Activated naive CD4-positive, alpha-beta T cell treated with anti-CD3 and anti-CD28 coated beads, Interleukin-2, amount 50 U/mL, for 16 hours (primary cell): ENCODE measurements at places on chromosomes 2 and 18.

DNA sequence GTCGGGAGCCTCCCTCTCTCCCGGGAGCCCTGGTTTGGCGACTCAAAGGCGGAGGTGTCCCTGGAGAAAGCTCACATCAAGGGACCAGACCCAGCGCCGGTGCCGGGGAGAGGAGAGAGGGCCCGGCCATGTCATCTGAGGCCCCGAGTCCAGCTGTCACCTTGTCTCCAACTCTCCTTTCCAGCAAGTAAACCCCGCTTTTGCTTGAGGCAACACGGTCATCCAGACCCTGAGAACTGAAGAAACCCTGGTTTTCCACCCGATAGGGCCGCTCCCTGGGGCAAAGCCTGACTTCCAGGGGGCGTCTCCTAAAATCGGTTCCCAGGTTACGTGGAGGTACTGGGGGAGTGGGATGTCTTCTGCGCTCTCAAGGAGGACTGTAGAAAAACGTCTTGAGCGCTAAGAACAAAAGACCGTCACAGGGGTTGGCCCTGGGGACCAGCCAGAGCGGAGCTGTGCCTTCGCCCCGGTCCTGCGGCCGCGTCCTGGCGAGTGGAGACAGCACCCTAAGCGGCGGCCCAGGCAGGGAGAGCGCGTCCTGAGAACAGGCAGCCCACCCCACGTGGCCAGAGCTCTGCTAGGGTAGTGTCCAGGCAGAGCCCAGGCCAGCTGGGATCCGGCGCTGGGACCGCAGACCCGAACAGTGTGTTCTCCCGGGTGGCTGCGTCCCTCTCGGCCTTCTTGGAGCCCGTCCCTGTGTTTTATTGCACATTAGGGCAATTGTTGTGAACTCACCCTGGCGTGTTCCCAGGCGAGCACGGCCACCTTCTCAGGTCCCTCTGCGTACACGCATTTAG lies 55.7 kb downstream of the TMEM18 start:
- DNase-seq: no peak

GRCh38 chr18:27959101-27959500 lies 217.8 kb downstream of the CDH2 start:
- no peak for DNase-seq

DNA sequence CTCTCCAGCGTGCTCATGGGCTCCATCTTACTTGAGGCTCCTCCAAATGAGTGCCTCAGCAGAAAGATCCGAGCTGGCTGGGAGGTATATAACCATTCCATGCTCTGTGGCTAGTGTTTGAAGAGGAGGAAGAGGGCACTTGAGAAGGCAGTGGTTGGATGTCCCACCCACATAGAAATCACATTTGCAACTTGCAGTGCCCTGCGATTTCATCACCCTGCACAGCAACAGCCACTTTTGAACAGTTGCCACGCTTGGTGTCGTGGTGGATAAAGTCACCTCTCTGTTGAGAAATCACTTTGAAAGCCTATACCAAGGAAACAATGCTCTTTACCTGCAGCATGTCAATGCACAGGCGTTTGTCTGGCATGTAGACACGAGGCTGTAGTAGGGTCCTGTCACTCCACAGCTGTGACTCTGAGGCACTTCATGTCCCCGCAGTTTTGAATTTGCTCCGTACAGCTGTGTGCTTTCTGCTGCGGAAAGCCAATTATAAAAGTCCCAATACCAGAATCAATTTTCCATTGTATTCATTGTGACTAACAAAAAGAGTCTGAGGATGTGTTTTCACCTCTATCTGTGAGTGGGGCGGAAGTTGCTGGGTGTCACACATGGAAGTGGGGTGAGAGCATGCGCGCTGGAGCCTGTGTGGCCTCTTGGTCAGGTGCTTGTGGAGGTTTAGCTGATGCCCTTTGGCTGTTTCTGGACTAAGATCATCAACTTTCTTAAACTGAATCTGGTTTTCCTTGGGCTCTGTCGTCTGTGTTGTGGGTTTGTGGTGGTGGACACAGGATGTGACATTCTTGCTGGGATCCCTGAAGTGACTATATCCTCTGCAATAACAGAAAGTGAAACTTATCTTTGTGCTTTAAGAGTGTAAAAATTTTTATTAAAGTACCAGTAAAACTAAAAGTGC lies 2.8 kb downstream of the CNDP2 start:
- DNase-seq: peak; percentile 79

GRCh38 chr18:71018816-71019215 lies 730.0 kb downstream of the SOCS6 start:
- DNase-seq: no peak

GRCh38 chr18:76885001-76885400 lies 62.6 kb downstream of the ZNF236 start:
- DNase-seq: no peak

DNA sequence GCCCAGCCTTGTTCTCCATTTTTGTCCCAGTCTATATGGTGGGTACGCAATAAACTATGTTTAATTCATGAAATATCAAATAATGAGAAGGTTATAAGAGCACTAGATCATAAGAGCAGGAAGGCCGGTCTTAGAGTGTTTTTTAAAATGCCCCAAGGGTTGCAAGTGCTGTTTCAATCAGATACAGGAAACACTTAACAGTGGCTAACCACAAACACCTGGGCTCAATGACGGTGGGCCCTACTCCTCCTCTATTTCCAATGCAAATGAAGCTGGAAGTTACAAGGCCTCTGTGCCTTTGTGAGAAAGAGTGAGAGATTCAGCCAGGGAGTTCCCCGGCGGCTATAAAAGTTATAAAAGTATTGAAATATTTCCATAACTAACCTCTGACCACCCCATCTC lies 18.9 kb upstream of the WDR33 start:
- DNase-seq: peak; percentile 53

DNA sequence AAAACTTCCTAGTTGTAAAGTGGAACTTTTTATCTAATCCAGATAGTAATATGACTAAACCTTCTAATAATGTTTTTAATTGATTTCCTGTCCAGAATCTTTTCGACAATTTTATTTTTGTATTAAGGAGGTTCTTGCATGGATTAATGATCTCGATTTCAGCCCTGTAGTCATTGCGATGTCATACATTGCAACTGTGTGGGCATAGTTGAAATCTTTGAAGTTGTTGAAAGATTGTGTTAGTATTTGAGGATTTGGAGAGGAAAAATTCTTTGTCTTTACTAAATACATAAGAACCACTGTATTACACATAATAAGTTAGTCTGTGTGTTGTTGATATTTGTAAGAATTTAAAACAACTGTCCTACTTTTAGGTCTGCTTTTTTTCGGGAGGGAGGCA lies 31.1 kb downstream of the ACSL3 start:
- no peak for DNase-seq

GRCh38 chr18:79874553-79875530 lies 76.6 kb downstream of the SLC66A2 start:
- DNase-seq: no peak

- DNase-seq: no peak
Measured at GRCh38 chr18:78503129-78503528, 476.5 kb upstream of the SALL3 start.

GRCh38 chr18:474416-474815 lies 26.1 kb downstream of the COLEC12 start:
- no peak for DNase-seq

DNA sequence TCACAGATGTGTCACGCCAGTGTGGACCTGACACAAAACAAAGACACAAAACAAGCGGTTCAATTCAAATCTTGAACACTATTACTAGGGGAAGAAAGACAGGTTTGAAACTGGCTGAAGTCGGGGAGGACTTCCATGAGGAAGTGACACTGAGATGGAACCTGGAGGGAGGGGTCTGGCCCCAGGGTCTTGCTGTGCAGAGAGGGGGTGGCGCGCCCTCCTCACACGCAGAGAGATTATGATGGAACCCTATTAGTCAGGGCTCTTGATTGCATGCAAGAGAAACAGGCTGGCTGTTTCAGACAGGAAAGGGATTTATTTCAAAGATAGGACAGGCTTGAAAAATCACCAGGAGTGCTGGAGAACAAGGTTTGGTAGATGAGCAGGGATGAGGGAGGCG lies 363.6 kb upstream of the HS6ST1 start:
- no peak for DNase-seq

DNA sequence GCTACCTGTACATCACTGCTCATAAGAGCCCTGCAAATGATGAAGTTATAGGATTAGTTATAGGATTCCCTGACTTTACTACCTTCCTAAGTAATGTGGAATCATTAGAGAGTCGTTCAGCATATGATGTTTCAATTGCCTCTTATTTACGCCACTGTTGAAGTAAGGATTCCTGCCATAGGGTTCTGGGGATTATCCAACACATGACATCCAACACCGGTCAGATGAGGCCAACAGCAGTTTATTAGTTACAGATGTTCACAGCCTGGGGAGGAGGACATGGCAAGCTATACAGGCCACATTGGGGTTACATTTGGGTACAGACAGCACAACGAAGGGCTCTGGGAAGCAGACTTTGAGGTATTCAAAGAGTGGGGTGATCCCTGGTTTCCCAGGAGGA lies 134.1 kb upstream of the MC4R start:
- DNase-seq: no peak

- DNase-seq: no peak
Measured at GRCh38 chr18:7224198-7224597, 6.7 kb upstream of the LRRC30 start.

DNA sequence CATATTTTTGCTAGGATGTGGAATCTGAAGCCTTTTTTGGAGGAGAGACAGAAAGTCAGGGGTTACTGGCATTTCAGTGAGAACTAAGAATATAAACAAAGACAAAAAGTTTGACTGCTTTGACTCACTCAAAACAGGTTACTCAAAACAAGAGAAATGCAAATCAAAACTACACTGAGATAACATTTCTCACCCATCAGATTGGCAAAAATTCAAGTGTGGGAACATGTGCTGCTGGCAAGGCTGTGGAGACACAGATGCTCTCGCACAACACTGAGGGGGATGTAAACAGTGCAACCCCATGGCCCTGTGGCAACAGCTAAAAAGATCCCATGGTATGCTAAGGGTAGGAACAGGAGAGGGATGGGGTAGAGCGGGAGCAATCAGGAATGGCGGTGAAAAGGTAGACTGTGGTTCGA lies 86.6 kb downstream of the DTNB start:
- no peak for DNase-seq

DNA sequence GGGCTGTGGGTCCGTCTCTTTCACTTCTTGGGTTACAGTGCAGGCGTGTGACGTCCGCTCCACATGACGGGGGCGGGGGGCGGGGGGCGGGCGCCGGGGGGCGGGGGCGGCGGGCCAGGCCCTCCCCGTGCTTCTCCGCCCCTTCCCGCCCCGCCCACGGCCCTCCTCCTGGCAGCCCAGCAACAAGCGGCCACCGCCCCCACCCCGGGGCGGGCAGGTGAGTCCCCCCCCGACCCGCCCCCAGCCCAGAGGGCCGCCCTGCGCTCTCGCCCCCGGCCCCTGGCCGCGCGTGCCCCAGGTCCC lies 3.6 kb downstream of the ZNF516 start:
- DNase-seq: peak; percentile 83

DNA sequence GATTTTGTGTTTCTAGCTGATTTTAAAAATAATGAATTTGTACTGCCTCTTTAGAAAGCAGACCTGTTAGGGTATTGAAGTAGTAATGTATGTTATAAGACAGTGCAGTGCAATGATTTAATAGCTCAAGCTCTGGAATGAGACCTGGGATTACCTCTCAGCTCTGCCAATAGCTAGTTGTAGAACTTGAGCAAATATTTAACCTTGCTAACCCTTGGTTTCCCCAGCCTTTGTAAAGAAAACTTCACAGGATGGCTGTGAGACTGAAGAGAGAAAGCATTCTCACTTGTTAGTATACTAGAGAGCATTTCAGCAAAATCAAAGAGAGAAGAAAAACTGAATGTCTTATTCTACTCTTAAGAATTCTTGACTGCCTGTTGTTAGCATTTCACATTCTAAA lies 293.9 kb downstream of the KIAA1328 start:
- no peak for DNase-seq

DNA sequence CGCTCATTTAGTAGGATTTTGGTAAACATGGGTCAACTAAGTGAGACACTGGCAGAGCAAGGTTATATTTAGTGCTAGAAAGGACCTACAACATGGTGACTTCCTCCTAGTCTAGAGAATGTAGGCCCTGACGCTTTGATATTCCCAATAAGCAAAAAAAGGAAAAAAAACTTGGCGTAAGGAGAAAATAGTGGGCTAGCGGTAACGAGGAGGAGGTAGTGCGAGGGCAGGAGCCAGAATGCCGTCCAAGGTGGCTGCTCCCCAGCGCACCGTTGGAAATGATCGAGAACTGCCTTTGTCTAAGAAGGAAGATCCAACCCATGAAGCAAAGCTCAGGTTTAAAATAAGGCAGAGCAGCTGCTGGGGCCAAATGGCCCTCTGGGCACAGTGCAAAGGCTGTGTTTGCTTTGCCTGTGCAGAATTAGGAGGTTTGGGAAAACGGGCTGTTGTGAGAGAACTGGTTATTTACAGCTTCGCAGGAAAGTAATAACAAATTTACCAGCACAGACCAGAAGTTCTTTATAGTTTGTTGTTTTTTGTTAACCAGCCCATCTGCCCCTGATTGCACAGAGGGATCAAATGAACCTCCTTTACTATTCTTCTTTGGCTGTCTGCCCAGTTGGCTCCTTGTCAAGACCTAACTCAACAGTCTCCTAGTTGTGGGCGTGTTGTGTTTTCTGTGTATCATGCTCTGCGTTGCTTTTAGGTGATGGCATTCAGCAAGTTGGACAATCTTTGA lies 86.6 kb downstream of the ITGB1BP1 start:
- DNase-seq: no peak

DNA sequence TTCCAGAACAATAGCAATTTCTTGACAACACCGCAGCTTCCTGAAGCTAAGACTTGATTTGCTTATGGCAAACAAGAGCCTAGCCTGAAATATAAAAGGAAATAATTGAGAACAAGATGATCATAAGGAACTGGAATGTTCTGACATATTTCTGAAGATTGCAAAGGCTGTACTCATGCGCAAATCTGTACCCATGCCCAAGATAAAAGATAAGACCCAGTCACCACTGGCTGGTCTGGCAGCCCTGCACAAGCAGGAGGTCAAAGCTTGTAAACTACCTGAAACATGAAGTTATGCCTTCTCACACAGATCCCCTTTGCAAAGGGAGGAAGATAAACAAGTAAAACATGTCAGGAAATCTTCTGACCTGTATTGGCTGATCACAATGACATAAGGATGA lies 160.8 kb upstream of the GYPC start:
- DNase-seq: no peak

GRCh38 chr18:79899609-79900445 lies 51.6 kb downstream of the SLC66A2 start:
- DNase-seq: no peak

- no peak for DNase-seq
Measured at GRCh38 chr2:226694586-226695284, 104.9 kb downstream of the IRS1 start.

- no peak for DNase-seq
Measured at GRCh38 chr2:110828330-110828729, 96.0 kb downstream of the ACOXL start.
